Calu3 (cell line): ENCODE measurements at places on chromosomes 16 and 17. TPM values are rescaled to one million over a fixed set of nuclear protein-coding genes. Genes with fewer than 3 reads are reported as not detected.

AATK gene
- total RNA-seq: 0.71 TPM in 1 of 2 replicates, not detected in the other

LGALS9B gene
- 0.57 and 1.5 TPM in 2 replicates for total RNA-seq

CMTM2 gene
- 0.92 and 0.95 TPM in 2 replicates for total RNA-seq

DNA sequence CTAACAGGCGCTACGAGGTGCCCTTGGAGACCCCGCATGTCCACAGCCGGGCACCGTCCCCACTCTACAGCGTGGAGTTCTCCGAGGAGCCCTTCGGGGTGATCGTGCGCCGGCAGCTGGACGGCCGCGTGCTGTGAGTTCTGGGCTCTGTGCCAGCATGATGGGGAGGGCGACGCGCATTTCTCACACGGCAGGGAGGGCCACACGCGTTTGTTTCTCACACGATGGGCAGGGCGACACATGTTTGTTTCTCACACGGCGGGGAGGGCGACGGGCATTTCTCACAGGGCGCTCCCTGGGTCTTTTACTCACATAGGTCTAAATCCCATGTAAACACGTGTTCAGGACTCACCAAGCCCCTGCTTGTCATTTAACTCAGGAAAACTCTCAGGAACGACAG lies 4.4 kb downstream of the GAA start:
- DNase-seq: no peak

DNA sequence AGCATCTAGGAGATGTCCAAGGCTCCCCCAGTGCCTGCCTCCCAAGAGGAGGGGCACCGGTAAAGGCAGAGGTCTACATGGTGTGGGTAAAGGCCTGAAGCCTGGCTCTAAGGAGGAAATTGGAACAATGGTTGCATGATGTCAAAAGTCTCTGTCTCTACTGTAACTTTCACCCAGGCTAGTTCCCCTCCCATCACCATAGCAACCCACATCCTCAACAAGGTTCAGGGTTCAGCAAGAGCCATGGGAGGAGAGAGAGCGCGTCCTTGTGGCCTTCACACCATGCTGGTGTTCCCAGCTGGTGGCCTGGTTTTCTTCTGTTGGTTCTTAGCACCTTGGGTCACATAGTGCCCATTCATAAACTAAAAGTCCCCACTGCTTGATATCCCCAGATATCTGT lies 196.7 kb upstream of the CDH5 start:
- DNase-seq: no peak
